ENCODE measurements at places on chromosomes 12 and 14.

DNA sequence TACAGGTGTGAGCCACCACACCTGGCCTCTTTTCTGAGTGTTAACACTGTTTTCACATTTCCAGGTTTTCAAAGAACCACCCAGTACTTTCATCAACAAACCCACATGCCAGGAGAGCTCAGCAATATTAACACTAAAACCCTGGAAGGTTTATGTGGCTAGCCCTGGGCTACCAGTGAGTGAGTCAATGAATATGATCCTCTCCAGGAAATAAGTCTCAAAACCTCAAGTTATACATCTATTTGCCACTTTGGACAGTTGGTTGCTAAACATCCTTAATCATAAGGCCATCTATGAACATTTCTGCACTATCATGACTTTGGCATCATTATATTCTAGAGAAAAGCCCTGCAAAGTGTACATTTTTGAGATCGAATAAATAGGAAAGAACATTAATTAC is 6.3 kb upstream of the CDKL1 start:
- DNase-seq: no peak

DNA sequence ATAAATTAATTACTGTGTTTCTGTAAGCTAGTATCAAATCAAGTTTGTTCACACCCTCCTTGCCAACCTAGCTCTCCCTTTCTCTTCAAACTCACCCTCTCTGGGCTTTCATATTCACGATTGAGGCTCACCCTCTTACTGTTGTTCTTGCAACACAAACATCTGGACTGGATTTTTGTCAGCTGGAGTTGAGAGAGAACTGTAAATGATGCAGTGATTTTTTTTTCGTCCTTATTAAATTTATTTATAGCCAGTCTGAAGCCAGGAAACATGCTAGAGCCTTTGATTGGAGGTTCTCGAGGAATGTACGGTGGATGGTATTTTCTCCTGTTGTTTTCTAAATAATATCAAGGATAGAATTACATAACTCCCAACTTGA is 485.1 kb downstream of the ZFP36L1 start:
- no peak for DNase-seq

DNA sequence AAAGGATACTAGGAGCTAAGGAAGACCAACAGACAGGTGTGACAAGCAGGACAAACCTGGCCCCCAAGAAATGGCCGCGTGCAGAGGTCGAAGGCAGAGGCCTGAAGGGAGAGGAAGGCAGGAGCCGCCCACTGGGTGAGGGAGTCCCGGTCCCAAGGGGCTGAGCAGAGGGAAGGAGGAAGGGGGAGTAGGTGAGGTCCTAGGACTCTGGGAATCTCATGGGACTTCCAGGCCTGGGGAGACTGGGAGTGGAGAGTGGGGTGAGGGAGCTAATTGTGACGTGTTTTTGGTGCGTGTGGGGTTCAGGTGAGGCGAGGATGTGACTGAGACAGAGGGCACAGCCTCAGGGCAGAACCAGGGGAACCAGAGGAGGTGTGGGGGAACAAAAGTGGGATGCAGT is 11.7 kb upstream of the FLVCR2 start:
- DNase-seq: no peak

GRCh38 chr14:22981090-22981875 is 1.1 kb downstream of the AJUBA start:
- no peak for DNase-seq

- DNase-seq: no peak
These were observed 126.7 kb downstream of the ESRRB start for GRCh38 chr14:76502638-76503037.

DNA sequence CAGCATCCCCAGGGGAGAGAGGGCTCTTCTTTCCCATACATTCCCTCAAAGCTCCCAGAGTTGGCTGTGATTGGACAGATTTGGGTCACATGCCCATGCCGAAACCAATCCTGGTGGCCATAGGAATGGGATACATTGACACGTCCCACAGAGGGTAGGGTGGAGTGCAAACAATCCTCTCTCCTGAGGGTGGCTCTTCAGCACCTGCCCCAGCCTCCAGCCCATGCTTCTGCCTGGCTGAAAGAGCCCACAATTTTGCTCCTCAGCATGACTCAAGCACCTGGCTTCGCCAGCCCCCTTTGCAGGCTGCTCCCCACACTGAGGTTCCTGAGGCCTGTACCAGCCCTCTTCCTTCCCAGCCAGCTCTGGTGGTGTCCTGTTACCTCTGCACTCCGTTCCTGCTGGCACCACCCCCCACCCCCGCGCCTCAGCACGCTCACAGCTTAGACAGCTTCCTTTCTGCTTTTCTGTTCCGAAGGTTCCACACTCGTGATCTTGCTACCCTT is 71.7 kb downstream of the CCDC92 start:
- no peak for DNase-seq

GRCh38 chr12:50240792-50241114 is 42.6 kb downstream of the LIMA1 start:
- no peak for DNase-seq

Measured in KG1 (cell line).